ENCODE measurements at places on chromosomes 16 and 17. TPM values are rescaled to one million over a fixed set of nuclear protein-coding genes. Genes with fewer than 3 reads are reported as not detected.

ATF7IP2 gene
- 9.2 TPM for total RNA-seq

CORO6 gene
- total RNA-seq, result 1.6 TPM

NUPR1 gene
- total RNA-seq, result 3.8 TPM

CCL2 gene
- 84.3 TPM for total RNA-seq

RAP1GAP2 gene
- total RNA-seq, result 4.1 TPM

CFAP52 gene
- total RNA-seq, result not detected

FOXN1 gene
- total RNA-seq, result not detected

PLCG2 gene
- 23.2 TPM for total RNA-seq

USP43 gene
- total RNA-seq, result 0.19 TPM

KIF19 gene
- 6.4 TPM for total RNA-seq

FAM83G gene
- 15.1 TPM for total RNA-seq
